ENCODE measurements at places on chromosomes 1 and 21. TPM values are rescaled to one million over a fixed set of nuclear protein-coding genes. Genes with fewer than 3 reads are reported as not detected.

Gene S100A7A
- not detected for total RNA-seq

Gene CD84
- total RNA-seq = 7.7 TPM

Gene B3GALT2
- total RNA-seq = 2.3 TPM

Gene RPL11
- 1,350 TPM for total RNA-seq

Gene GUCA2A
- not detected for total RNA-seq

Gene LCE1B
- total RNA-seq = not detected

Gene CA6
- not detected for total RNA-seq

Gene ANKRD65
- total RNA-seq = 40.9 TPM

Gene AUNIP
- total RNA-seq = 0.91 TPM

Gene C1orf232
- total RNA-seq = not detected

Gene RGS8
- not detected for total RNA-seq

Gene CSDE1
- 612 TPM for total RNA-seq

Gene HSD3B2
- not detected for total RNA-seq

Gene FLAD1
- total RNA-seq = 48.3 TPM

Gene AADACL4
- total RNA-seq = not detected
